ENCODE measurements at places on chromosomes 1 and 21. TPM values are rescaled to one million over a fixed set of nuclear protein-coding genes. Genes with fewer than 3 reads are reported as not detected.

Gene CTPS1
- 14.6 TPM for polyA plus RNA-seq

Gene COL24A1
- not detected for polyA plus RNA-seq

Gene UBE2U
- polyA plus RNA-seq: not detected

Gene RNU1-1
- not detected for polyA plus RNA-seq

Gene CRP
- polyA plus RNA-seq: 13,117 TPM

Gene GNG4
- polyA plus RNA-seq: not detected

Gene OLFML2B
- 0.54 TPM for polyA plus RNA-seq

Gene ASPM
- polyA plus RNA-seq: 1.2 TPM

Gene SWT1
- polyA plus RNA-seq: 1.6 TPM

Gene ELAVL4
- polyA plus RNA-seq: not detected

Gene FOXO6
- 0.02 TPM for polyA plus RNA-seq

Gene C1QTNF12
- 0.39 TPM for polyA plus RNA-seq

Gene NAV1
- 1.4 TPM for polyA plus RNA-seq

Gene SLC1A7
- polyA plus RNA-seq: 0.67 TPM

Gene LCE1A
- not detected for polyA plus RNA-seq

Gene SYNC
- polyA plus RNA-seq: 0.33 TPM

Gene HDGF
- polyA plus RNA-seq: 119 TPM

Gene GCSAML
- polyA plus RNA-seq: 0.03 TPM

Gene HFM1
- 0.01 TPM for polyA plus RNA-seq

Gene SLC22A15
- 0.12 TPM for polyA plus RNA-seq

Gene BRDT
- not detected for polyA plus RNA-seq

Gene LIN28A
- not detected for polyA plus RNA-seq

Gene RHBG
- 6.4 TPM for polyA plus RNA-seq
